ENCODE measurements at places on chromosomes 7 and 10.

DNA sequence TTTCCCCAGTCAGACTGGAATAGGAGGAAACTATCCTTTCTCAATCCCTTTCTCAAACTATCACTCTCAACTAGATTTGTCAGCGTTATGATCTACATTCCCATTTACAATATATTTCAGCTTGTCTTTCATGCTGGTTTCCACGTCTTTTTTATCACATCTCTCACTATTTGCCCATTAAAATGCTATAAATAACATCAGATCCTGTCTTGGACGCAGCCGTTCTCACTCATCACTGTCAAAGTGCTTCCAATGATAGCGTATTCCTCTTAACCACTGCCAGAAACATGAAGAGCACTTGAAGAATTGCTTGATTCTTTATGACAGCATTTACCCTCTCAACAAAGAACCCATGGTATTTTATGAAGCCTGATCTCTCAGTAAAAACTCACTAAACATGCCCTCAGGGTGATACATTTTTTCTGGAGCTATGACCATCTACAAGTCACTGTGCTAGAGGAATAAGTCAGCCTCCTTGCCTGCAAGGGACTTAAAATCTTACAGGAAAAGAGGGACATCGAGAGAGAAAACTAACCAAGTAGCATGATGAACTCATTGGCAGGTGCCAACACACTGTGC, 205.6 kb upstream of the PFKP start:
- no peak for DNase-seq

DNA sequence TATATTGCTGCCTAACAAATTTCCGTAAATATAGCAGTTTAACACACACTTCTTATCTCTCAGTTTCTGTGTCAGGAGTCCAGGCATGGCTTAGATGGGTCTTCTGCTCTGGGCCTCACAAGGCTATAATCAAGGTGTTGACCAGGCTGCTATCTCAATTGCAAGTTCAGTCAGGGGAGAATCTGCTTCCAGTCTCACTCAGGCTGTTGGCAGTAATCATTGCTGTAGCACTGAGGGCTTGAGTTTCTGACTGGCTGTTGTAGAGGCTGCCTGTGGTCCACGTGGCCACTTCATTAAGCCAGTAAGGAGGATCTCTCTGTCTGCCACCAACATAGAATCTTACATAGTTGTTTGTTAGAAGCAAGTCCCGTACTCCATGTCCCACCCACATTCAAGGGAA, 138.4 kb downstream of the ST7 start:
- no peak for DNase-seq

GRCh38 chr7:110854166-110854565, 236.8 kb upstream of the LRRN3 start:
- no peak for DNase-seq

- DNase-seq: no peak
Observed at GRCh38 chr7:153698046-153698445, 354.2 kb upstream of the DPP6 start.

DNA sequence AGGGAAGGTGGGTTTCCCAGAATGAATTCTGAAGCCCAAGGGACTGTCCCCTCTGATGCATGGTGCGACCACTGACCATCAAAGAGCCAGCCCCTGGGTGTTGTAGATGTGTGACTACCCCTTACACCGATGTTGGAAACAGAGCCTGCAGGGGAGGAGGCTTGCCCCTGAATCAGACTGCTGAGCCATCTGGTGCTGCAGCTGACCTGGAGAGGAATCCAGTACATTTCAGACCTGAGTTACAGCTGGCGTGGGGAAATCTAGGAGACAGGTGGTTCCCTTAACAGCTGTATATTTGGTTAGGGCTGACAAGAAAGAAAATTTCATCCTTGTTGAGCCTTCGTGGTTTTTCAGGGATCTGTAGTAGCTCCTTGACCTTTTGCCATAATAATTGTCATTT, 195.5 kb downstream of the CELF2 start:
- no peak for DNase-seq
